ENCODE measurements at places on chromosomes 1 and 21. TPM values are rescaled to one million over a fixed set of nuclear protein-coding genes. Genes with fewer than 3 reads are reported as not detected.

CHI3L2 gene
- 86.1 TPM for total RNA-seq

NFIA gene
- 26.3 TPM for total RNA-seq

FCRL4 gene
- total RNA-seq, result not detected

RXFP4 gene
- total RNA-seq, result not detected

TACSTD2 gene
- not detected for total RNA-seq

TNFRSF8 gene
- total RNA-seq, result 0.05 TPM

Measured in cardiac ventricle fibroblast (primary cell).